ENCODE measurements at places on chromosomes 2 and 18.

DNA sequence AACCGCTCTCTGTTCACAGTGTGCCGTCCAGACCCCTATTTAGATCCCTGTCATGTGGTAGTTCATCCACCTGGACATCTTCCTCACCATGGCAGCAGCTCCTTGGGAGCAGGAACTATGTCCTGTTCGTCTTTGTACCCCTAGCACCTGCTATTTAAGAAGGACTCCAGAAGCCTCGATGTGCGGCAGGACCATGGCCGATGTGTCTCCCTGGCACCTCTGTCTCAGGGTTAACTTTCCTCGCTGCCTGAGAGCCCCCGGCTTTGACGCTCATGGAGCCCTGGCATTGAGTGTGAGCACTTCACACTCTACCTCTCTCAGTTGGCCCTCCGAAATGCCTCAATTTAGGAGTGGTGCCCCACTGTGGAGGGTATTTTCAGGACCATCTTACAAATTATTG is 152.0 kb downstream of the FAM210A start:
- DNase-seq = no peak

GRCh38 chr2:16140771-16141640 is 200.7 kb downstream of the MYCN start:
- DNase-seq = no peak

- DNase-seq = no peak
These were observed 426.7 kb upstream of the MYT1L start for GRCh38 chr2:2757764-2758163.

DNA sequence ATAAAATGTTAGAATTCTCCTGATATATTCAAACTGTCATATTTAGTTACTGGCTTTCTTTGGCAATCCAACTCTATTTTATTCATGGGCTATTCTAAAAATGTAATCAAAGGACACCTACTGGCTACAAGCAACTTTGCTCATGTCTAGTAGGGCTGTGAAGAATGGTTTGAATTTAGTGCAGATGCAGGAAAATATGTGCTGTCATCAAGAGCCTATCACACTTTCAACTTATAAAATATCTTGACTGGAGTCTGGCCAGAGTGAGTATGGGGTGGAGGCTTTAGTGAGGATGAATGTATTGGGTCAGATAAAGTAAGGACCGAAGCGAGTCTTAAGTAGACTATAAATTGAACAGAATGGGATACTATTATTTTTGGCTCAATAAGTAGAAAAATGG is 343.4 kb upstream of the SPRED2 start:
- DNase-seq = no peak

- no peak for DNase-seq
These were observed 4.8 kb downstream of the ONECUT2 start for GRCh38 chr18:57439985-57440330.

Measured in cerebellar nuclear complex (tissue), 1 donor.